Testis (tissue), 5 donors: ENCODE measurements at places on chromosomes 7 and 10.

DNA sequence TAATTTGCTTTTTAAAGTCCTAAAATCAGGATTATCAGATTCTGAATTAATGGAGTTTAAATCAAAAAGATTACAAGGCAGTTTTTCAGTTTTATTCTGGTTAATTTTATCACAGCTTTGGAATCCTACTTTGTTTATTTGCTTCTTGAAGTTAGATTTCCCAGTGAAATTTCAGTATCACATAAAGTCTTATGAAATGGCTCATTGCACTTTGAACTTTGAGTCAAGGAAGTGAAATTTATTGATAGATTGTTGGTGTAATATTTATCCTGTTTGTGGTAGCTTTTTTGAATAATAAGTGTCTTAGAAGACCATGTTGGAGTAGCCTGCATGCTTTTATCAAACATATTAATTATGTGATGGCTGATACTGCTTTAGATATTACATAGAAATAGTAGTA, 92.6 kb downstream of the PTEN start:
- no peaks in the 10 kb centered on the region for H3K36me3 ChIP-seq
- H3K27me3 ChIP-seq = no peaks in the 10 kb centered on the region
- DNase-seq = no peak
- H3K4me3 ChIP-seq = no peak overlapping the region
- H3K27ac ChIP-seq = no peak overlapping the region

- DNase-seq = no peak
- H3K4me1 ChIP-seq = no peaks in the 10 kb centered on the region
- H3K27ac ChIP-seq = no peak overlapping the region
- no peaks in the 10 kb centered on the region for H3K27me3 ChIP-seq
- H3K36me3 ChIP-seq = no peaks in the 10 kb centered on the region
These were observed 133.3 kb downstream of the VTI1A start for GRCh38 chr10:112580267-112580666.

GRCh38 chr7:45174966-45175765, 17.6 kb downstream of the RAMP3 start:
- no peaks in the 10 kb centered on the region for H3K4me1 ChIP-seq
- H3K27me3 ChIP-seq = no peaks in the 10 kb centered on the region
- no peak overlapping the region for H3K4me3 ChIP-seq
- H3K27ac ChIP-seq = no peak overlapping the region
- no peak for DNase-seq

DNA sequence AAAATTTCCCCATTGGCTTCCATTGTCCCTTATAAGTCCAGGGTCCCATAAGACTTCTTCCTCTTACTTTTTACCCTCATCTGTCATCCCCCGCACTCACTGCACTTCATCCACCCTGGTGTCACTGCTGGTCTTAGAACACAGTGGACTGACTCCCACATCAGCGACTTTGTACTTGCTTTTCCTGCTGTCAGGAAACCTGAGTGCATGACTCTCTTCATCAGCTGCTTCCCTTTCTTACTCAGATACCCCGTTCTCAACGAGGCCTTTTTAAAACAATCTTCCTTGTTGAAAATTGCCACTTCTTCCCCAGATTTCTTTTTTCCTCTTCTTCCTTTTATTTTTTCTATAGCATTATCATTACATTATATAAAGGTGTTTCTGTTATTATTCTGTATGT, 305.4 kb downstream of the SDK1 start:
- H3K27me3 ChIP-seq = no peaks in the 10 kb centered on the region
- no peaks in the 10 kb centered on the region for H3K36me3 ChIP-seq

DNA sequence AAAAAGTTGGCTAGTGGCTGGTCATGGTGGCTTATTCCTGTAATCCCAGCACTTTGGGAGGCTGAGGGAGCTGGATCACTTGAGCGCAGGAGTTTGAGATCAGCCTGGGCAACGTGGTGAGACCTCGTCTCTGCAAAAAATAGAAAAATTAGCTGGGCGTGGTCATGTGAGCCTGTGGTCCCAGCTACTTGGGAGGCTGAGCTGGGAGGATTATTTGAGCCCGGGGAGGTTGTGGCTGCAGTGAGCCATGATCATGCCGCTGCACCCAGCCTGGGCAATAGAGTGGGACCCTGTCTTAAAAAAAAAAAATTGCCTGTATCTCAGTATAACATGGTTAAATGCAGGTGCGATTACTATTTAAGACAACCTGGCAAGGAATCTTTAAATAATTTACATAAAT, 61.0 kb downstream of the ADD3 start:
- peaks cover 11% of the 10 kb centered on the region for H3K4me1 ChIP-seq
- H3K27me3 ChIP-seq = no peaks in the 10 kb centered on the region
- H3K27ac ChIP-seq = no peak overlapping the region
- no peaks in the 10 kb centered on the region for H3K36me3 ChIP-seq
- H3K4me3 ChIP-seq = no peak overlapping the region

DNA sequence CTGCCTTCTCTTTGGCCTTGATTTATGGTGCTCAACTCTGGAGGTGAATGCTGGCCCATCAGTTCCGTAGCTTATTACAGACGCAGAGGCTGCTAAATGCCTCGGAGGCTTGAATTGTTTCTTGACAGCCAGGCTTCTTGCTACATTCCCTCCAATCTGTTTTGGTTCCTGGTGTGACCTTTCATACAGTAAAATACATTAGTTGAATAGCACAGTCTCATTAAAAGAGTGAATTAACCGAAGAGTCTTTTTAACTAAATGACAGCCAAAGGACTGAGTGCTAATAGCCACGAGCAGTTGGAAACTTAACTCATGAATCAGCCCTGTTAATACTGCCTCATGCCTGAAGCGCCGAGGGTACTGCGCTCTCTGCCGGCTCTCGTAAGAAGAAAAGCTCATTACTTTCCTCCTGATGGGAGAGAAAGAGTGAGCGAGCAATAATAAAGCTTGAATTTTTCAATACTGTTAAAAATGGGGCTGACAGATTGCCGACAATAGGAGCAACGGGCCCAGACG, 236.4 kb upstream of the GPR26 start:
- H3K27me3 ChIP-seq = no peaks in the 10 kb centered on the region
- no peak for DNase-seq
- H3K4me1 ChIP-seq = no peaks in the 10 kb centered on the region

DNA sequence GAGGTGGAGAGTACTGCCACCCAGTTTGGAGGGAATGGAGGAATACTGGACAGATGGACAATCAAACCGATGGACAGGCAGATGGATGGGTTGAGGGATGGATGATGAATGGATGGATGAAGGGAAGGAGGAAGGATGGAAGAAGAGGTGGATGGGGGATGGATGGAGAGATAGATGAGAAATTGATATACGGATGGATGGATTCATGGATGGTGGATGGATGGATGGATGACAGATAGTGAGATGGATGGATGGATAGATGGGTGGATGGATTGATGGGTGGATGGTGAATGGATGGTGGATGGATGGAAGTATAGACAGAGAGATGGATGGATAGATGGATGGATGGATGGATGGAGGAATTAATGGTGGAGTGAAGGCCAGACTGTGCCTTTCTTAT, 42.6 kb downstream of the ALOX5 start:
- peaks cover 8% of the 10 kb centered on the region for H3K4me1 ChIP-seq
- no peaks in the 10 kb centered on the region for H3K36me3 ChIP-seq
- no peaks in the 10 kb centered on the region for H3K27me3 ChIP-seq
- no peak overlapping the region for H3K27ac ChIP-seq
- no peak for DNase-seq

DNA sequence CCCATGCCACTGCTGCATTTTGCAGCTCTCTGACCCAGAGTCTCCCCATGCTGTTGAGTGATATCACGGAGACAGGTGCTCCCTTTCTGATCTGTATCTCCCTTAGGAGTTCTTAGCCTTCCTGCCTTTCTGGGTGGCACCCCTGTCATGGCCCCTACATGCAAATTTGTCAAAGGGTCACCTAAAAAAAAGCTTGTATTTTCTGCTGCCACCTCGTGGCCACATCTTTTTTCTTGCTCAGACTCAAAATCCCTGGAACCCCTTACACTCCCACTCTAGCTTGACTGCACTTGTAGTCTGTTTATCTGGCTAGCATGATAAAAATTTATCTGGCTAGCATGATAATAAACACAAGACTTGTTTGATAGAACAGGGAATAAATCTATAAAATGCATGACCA, 809.1 kb downstream of the SORCS1 start:
- H3K36me3 ChIP-seq = no peaks in the 10 kb centered on the region
- H3K27ac ChIP-seq = no peak overlapping the region
- H3K4me3 ChIP-seq = no peak overlapping the region
- H3K27me3 ChIP-seq = no peaks in the 10 kb centered on the region
- DNase-seq = no peak
- H3K4me1 ChIP-seq = no peaks in the 10 kb centered on the region

- H3K27ac ChIP-seq = no peak overlapping the region
- no peak for DNase-seq
- no peaks in the 10 kb centered on the region for H3K36me3 ChIP-seq
These were observed 55.2 kb upstream of the DDC start for GRCh38 chr7:50620433-50620832.

DNA sequence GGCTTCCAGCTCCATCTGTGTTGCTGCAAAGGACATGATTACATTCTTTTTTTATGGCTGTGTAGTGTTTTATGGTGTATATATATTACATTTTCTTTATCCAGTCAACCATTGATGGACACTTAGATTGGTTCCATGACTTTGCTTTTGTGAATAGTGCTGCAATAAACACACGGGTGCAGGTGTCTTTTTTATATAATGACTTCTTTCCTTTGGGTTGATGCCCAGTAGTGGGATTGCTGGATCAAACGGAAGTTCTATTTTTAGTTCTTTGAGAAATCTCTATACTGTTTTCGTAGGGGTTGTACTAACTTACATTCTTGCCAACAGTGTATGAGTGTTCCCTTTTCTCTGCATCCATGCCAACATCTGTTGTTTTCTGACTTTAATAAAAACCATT, 189.7 kb downstream of the ACTR3B start:
- no peaks in the 10 kb centered on the region for H3K27me3 ChIP-seq
- no peak overlapping the region for H3K4me3 ChIP-seq
- no peak for DNase-seq
- no peaks in the 10 kb centered on the region for H3K36me3 ChIP-seq
- H3K27ac ChIP-seq = no peak overlapping the region
- no peaks in the 10 kb centered on the region for H3K4me1 ChIP-seq

GRCh38 chr10:59905731-59906416, 482 bp downstream of the CCDC6 start:
- no peaks in the 10 kb centered on the region for H3K36me3 ChIP-seq
- H3K27me3 ChIP-seq = no peaks in the 10 kb centered on the region
- no peak for DNase-seq
- peak overlapping the region; percentile 73 for H3K27ac ChIP-seq
- peaks cover 16% of the 10 kb centered on the region for H3K4me1 ChIP-seq

GRCh38 chr7:118324790-118325449, 100.4 kb downstream of the ANKRD7 start:
- no peaks in the 10 kb centered on the region for H3K36me3 ChIP-seq
- H3K4me3 ChIP-seq = no peak overlapping the region
- no peaks in the 10 kb centered on the region for H3K27me3 ChIP-seq
- no peak overlapping the region for H3K27ac ChIP-seq
- no peaks in the 10 kb centered on the region for H3K4me1 ChIP-seq
- DNase-seq = no peak

GRCh38 chr10:59904426-59905065, 1.8 kb downstream of the CCDC6 start:
- no peak overlapping the region for H3K27ac ChIP-seq
- no peak overlapping the region for H3K4me3 ChIP-seq
- peaks cover 16% of the 10 kb centered on the region for H3K4me1 ChIP-seq

DNA sequence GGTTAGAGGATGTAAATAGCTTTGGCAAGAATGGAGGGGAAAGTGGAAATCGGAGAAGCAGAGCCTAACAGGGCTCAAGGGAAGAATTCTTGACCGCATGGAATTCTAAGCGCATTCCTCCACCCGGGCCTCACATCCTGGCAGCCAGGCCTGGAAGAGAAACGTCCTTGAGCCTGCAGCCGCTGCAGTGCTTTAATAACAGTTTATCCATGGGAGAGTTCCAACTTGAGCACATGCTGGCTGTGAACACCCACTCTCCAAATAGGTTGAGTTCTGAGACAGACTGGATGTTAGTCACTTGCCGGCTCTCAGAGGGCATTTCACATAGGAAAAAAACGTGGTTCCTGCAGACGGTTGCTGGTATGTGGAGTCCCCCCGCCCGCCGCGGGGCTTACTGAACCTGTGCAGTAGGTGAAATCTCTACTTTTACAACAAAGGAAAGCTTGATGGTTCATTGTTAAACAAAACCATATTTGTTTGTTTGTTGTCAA, 61.4 kb upstream of the STEAP1B start:
- H3K27me3 ChIP-seq = no peaks in the 10 kb centered on the region
- H3K27ac ChIP-seq = no peak overlapping the region

GRCh38 chr7:51316666-51317581, at the start of gene COBL:
TSS of gene COBL (minus strand) at chr7:51316809. CDS start at chr7:51316633, 176 bp downstream.
- H3K36me3 ChIP-seq = no peaks in the 10 kb centered on the region
- H3K4me1 ChIP-seq = no peaks in the 10 kb centered on the region
- no peaks in the 10 kb centered on the region for H3K27me3 ChIP-seq
- peak within 1 kb of the TSS; percentile 55 for H3K27ac ChIP-seq
- H3K4me3 ChIP-seq = peak within 1 kb of the TSS; percentile 46
- DNase-seq = peak; percentile 19

DNA sequence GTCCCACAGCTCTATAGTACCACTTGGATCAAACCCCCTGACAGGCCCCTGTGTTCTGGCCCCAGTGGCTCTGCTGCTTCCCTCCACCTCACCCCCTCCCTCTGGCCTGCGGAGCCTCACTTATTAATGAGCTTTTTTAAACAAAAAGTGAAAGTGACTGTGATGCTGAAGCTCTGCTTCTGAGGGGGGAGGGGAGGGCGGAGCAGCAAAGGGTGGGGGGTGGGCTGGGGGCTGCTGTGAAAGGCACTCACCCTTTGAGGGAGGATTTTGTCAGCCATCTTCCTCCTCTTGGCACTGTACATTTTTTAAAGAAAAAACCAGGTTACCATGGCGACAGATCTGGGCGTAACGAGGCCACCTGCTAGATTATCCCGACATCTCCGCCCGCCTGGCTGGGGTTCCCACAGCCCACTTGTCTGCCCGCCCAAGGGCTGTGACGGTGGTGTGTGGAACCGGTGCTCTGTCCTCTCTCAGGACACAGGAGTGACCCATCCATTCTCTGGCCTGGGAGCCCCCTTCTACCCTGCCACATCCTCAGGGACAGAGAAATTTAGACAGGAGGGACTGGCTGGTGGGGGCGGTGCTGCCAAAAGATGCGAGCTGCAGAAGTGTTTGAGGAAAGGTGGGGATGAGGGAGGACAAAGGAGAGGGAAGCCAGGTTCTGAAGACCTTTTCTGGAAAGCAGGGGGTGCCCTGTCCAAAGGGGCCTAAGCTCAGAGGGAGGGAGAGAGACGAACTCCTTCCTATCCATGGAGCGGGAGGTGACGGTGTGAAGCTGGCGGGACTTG, 4.9 kb downstream of the SMARCD3 start:
- H3K27ac ChIP-seq = no peak overlapping the region
- no peak overlapping the region for H3K4me3 ChIP-seq
- H3K4me1 ChIP-seq = peaks cover 28% of the 10 kb centered on the region
- no peaks in the 10 kb centered on the region for H3K27me3 ChIP-seq
- no peak for DNase-seq
- H3K36me3 ChIP-seq = no peaks in the 10 kb centered on the region

- H3K36me3 ChIP-seq = no peaks in the 10 kb centered on the region
- H3K27ac ChIP-seq = no peak overlapping the region
- H3K27me3 ChIP-seq = no peaks in the 10 kb centered on the region
- no peak overlapping the region for H3K4me3 ChIP-seq
- H3K4me1 ChIP-seq = no peaks in the 10 kb centered on the region
These were observed 122.7 kb downstream of the SFMBT2 start for GRCh38 chr10:7288060-7288690.

GRCh38 chr7:81234896-81235295, 316.0 kb upstream of the SEMA3C start:
- no peaks in the 10 kb centered on the region for H3K27me3 ChIP-seq
- no peaks in the 10 kb centered on the region for H3K4me1 ChIP-seq
- no peak for DNase-seq
- H3K4me3 ChIP-seq = no peak overlapping the region
- H3K36me3 ChIP-seq = no peaks in the 10 kb centered on the region

- H3K4me3 ChIP-seq = no peak overlapping the region
- H3K27ac ChIP-seq = no peak overlapping the region
- H3K27me3 ChIP-seq = no peaks in the 10 kb centered on the region
- no peaks in the 10 kb centered on the region for H3K4me1 ChIP-seq
These were observed 272.3 kb upstream of the SEMA3C start for GRCh38 chr7:81190997-81191768.
